ENCODE measurements at places on chromosomes 12 and 14.

DNA sequence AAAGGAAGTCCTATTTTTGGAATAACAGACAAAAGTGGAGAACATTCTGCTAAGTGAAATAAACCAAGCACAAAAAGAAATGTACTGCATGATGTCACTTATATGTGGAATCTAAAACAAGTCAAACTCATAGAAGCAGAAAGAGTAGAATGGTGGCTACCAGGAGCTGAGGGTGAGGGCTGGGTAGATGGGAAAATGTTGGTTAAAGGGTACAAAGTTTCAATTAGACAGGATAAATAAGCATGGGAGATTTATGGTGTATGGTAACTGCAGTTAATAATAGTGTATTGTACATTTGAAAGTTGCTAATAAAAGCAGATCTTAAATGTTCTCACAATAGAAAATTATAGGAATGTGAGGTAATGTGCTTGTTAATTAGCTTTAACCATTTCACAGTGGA lies 12.8 kb downstream of the LUM start:
- no peak for DNase-seq

- DNase-seq: no peak
These were observed 29.5 kb downstream of the MEG3 start for GRCh38 chr14:100855256-100855930.

GRCh38 chr14:29716150-29716549 lies 211.5 kb downstream of the PRKD1 start:
- DNase-seq: no peak

GRCh38 chr12:29650371-29650770 lies 133.4 kb downstream of the TMTC1 start:
- no peak for DNase-seq

GRCh38 chr14:87233806-87234384 lies 759.1 kb downstream of the GALC start:
- DNase-seq: no peak

DNA sequence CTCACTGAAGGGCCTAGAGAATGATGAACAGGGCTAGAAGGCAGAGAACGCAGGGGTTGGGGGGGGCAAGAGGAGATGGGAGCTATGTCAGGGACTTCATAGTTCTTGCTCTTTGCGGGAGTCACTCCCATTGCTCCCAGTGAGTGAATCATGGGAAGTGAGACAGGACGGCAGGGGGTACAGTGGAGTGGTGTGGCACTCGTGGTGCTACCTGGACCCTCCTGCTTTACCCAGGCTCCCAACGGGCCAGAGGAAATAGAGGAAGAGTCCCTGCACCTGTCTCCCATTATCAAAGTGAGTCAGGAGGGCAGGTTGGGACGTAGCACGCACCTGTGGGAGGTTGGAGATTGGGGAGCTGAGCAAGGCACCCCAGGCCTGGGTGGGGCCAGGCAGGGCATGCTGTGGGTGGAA lies 1.3 kb upstream of the KRT8 start:
- DNase-seq: no peak

DNA sequence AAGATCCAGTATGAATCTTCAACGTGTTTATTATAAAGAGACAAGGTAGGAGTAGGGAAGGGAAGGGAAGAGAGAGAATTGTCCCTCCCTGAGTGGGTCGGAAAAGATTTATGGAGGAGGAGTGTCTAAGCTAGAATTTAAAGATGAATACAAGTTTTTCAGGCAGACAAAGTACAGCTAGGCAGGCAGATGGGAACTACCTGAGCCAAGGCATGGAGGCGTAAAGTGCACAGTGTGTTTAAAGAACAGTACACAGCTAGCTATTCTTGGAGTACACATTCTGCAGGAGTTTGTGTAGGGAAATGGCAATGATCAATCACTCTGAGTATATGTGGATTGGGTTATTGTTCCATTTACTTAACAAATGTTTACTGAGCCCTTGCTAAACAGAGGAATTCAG lies 20.1 kb downstream of the PLEKHG7 start:
- DNase-seq: no peak

DNA sequence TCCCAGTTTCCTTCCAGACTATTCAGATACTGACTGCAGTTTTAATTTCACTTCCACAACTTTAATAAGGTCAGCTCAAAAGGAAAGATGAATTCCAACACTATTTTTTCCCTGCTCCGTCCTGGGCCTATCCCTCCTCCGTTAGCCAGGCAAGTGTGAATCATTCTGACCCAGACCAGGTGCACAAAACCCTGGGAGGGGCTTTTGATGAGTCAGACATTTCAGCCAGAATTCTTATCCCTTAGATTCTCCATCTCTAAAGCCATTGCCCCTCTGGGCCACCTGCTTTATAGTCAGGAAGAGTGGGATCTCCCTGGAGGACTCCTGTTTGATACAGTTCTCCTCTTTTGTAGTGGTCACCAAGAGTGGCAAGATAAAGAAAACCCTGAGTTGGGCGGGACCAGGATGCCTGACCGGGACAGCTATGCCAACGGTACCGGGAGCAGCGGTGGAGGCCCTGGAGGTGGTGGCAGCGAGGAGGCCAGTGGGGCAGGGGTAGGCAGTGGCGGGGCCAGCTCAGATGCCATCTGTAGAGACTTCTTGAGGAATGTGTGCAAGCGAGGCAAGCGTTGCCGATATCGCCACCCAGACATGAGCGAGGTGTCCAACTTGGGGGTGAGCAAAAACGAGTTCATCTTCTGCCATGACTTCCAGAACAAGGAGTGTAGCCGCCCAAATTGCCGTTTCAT lies 2.2 kb downstream of the ZC3H10 start:
- DNase-seq: no peak

- no peak for DNase-seq
These were observed 103.0 kb downstream of the BRMS1L start for GRCh38 chr14:35929186-35929585.

- no peak for DNase-seq
These were observed 28.8 kb upstream of the C2CD5 start for GRCh38 chr12:22573181-22573580.

- DNase-seq: no peak
These were observed 78.5 kb downstream of the PTPN21 start for GRCh38 chr14:88476214-88476774.

DNA sequence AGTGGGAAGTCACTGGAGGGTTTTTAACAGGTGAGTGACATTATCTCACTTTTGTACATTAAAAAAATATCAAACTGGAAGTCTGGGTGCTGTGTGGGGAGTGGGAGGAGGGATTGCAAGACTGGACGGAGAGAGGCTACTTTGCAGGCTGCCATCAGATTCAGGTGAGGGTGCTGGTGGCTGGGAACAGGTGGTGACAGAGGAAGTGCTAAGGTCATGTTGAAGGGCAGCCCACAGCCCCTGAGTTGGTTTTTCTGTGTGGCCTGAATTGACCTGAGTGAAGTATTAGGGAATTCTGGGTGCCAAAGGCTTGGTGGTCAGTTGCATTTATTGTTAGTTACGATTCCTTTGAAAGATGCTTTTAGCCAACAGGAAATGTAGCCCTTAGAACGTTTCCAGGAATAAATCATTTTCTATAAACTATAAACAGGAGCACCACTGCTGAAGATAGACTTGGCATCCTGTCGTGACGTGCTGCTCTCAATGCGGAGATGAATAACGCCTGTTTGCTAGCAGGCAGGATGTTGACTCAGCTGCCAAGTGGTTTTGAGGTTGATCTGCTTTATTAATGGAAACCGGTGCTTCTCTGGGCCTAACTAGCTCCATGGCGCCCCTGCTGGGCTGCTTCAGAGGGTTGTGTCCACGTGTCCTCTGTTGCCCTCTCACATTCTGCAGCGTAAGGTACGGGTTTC lies 707.5 kb upstream of the TMEM132C start:
- no peak for DNase-seq

GRCh38 chr14:55125403-55125802 lies 3.6 kb upstream of the LGALS3 start:
- DNase-seq: no peak

- no peak for DNase-seq
These were observed 11.4 kb upstream of the NUBPL start for GRCh38 chr14:31549817-31550216.

- no peak for DNase-seq
These were observed 68.9 kb downstream of the ZNF664 start for GRCh38 chr12:124041907-124042306.

DNA sequence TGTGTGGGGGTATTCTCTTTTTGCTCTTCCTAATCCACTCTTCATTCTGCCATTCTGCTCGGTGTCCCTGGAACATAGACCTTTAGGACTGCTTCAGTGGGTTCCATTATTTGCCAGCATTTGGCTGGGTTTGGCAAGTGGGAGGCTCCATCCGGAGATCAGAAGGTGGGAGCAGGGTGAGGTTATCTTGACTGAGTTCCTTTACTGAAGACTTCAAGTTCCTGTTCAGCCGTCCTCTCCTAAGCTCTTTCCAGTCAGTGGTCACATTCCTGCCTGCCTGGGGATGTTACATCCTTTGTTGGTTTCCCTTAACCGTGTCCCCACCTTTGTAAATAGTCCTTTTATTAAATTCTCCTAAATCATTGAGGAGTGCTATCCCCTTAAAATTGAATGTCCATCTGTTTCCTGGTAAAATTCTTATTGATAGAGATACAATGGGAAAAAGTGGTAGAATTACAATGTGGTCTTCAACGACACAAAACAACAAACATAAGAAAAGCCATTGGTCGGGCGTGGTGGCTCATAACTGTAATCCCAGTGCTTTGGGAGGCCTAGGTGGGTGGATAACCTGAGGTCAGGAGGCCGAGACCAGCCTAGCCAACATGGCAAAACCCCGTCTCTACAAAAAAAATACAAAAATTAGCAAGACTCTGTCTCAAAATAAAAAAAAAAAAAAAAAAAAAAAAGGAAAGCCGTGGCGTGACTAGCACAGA lies 5.0 kb upstream of the MIA2 start:
- no peak for DNase-seq

DNA sequence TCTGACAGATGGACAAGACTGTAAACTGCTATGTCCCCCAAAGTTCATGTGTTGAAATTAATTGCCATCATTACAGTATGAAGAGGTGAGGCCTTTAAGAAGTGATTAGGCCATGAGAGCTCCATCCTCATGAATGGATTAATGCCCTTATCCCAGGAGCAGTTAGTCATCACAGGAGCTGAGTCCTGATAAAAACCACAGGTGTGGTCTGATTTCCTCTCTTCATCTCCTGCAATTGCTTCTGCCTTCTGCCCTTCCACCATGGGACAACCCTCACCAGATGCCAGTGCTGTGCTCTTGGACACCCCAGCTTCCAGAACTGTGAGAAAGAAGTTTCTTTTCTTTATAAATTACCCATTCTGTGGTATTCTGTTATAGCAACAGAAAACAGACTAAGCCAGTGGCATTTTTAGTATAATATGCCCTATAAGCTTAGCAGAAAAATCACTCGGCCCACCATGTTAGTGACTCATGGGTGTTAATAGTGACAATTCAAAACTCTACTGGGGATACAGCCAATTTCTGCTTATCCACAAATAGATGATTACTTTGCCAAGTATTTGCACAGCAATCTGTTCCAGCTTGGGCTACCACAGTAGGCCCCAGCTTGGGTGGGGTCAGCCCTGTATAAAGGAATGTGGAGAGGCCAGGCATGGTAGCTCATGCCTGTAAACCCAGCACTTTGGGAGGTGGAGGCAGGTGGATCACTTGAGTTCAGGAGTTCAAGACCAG lies 129.0 kb upstream of the BCL2L14 start:
- no peak for DNase-seq

DNA sequence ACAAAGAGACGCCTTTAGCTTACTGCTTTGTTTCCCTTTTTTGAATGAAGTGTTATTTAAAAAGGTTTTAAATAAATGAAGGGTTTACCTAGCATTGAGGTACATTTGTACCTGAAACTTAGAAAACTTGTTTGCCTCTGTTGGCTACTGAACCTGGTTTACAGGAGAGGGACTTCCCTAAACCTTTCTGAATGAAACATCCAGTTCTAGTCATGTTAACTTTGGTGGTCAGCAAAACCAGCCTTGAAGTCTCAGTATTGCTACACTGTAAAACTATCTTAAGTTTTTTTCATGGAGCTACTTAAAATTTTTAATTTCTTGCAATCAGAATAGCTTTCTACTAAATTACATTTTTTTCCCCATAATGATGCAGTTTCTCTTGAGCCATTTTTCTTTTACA lies 38.2 kb downstream of the RASSF8 start:
- DNase-seq: no peak

DNA sequence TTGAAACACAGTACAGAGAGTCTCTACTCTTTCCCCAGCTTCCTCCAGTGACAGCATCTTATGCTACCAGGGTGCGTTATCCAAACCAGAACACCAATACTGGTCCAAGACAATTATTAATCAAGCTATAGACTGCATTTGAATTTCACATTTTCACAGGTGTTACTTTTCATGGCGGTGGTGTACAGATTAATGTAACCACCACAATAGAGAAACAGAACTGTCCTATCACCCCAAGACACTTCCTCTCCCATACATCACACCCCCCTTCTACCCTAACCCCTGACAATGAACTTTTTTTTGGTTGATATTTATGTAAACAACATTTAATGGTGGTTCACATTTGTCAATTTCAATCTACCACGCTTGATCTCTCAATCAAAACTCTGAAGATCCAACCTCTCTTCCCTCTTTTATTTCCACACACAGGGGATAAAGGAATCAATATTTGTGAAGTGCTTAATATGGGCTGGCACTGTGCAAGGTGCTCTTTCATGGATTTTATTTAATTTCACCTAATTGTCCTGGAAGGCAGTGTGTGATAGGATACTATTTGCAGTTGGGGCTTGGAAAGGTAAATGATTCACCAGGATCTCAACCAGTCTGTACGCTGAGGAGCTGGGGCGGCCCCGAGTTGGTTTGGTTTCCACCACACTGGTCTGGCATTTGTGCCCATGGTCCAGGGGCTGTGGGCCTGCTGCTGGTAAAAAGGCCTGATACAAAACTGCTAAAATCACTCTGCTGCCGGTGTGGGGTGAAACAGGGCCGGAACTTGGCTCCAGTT lies 54.6 kb upstream of the DICER1 start:
- no peak for DNase-seq

GRCh38 chr14:38079268-38079667 lies 128.4 kb upstream of the SSTR1 start:
- no peak for DNase-seq

DNA sequence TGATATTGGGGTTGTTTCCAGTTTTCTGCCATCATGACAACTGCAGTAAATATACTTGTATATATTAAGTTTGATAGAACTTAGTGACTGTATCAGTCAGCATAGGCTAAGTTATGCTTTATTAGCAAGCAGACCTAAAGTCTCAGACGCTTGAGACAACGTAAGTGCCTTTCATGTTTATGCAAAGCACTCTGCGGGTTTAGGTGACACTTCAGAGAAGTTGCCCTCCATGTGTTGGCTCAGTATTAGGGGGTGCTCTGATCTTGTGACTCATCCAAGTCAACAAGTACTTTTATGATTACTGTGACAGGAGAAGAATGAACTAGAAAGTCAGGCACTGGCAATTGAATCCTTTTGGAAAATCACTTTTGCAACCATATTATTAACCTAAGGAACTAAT lies 13.3 kb upstream of the OTOGL start:
- DNase-seq: no peak

GRCh38 chr12:106790020-106790419 lies 15.5 kb downstream of the RIC8B start:
- no peak for DNase-seq

- no peak for DNase-seq
These were observed 36.8 kb upstream of the ALG10B start for GRCh38 chr12:38279756-38280155.

- DNase-seq: no peak
These were observed 53.1 kb upstream of the DDX11 start for GRCh38 chr12:31020385-31021166.
